Right hindlimb (tissue), 1 donor: ENCODE measurements at places on chromosomes 7 and 10.

GRCh38 chr7:50317697-50318669, 13.5 kb downstream of the IKZF1 start:
- DNase-seq: no peak

GRCh38 chr10:113317489-113317888, 235.4 kb upstream of the HABP2 start:
- DNase-seq: no peak

DNA sequence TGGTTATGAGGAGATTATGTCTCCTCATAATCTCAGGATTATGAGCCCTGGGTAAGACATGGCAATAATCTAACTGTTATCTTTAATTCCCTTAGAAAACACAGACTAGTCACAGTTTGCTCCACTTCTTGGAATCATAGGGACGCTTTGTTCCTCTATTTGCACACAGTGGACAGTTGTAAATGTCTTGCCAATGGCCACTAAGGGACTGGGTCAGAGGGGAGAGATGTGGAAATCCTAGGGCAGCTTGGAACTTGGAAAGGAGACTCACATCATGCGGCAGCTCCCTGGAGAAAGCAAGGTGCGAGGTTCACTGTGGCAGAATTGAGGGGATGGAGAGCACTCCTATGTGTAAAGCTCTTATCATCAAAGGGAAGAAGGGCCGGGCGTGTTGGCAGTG, 266.1 kb downstream of the PRPF18 start:
- DNase-seq: no peak

DNA sequence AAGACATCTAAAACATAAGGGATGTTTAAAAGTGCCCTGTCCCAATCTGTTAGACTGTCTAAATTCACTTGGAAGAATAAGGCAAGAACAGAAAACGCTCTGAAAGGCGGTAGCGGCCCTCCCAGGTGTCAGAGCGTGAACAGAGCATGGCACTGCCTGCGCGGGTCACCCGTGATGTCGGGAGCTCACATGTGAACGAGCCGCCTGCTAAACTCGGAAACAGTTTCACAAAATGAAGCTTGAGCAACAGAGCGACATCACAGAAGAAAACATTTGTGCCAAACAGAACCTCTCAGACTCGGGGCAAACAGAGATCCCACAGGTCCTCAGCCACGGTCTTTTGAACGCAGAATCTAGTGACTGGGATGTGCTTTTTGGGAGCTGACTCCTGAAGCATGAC, 12.8 kb downstream of the BRI3 start:
- no peak for DNase-seq

GRCh38 chr10:123496375-123496774, 169.8 kb upstream of the GPR26 start:
- peak; percentile 55 for DNase-seq
